Activated CD4-positive, alpha-beta T cell treated with anti-CD3 and anti-CD28 coated beads for 36 hours (primary cell): ENCODE measurements at places on chromosomes 6 and 20. TPM values are rescaled to one million over a fixed set of nuclear protein-coding genes. Genes with fewer than 3 reads are reported as not detected.
A peak's percentile ranks its signal among the peaks of the same experiment; 100 is the strongest.

The KCNB1 gene
- total RNA-seq = not detected

The TMEM14C gene
- 67.6 TPM for total RNA-seq

The ZSCAN23 gene
- total RNA-seq = 1.9 TPM

The MEI4 gene
- total RNA-seq = not detected

The VARS1 gene
- 169 TPM for total RNA-seq

DNA sequence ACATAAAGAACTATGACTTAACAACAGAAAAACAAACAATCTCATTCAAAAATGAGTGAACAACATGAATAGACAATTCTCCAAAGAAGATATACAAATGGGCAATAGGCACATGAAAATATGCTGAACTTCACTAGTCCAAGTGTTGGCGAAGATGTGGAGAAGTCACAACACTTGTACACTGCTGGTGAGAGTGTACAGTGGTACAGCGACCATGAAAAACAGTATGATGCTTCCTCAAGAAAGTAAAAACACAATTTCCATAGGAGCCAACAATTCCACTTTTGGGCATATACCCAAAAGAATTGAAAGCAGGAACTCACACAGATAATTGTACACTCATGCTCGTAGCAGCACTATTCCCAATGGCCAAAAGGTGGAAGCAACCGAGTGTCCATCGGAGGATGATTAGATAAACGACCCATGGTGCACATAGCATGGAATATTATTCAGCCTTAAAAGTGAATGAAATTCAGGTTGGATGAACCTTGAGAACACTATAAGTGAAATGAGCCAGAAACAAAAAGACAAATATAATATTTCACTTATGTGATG lies 6.6 kb downstream of the HLA-F start:
- peaks cover 60% of the 10 kb centered on the region for H3K4me1 ChIP-seq
- peaks cover 39% of the 10 kb centered on the region for H3K36me3 ChIP-seq
- no peaks in the 10 kb centered on the region for H3K27me3 ChIP-seq
- no peak for DNase-seq
- H3K27ac ChIP-seq = no peak overlapping the region
- no peak overlapping the region for H3K4me3 ChIP-seq

GRCh38 chr20:35478804-35479472 lies 23.5 kb downstream of the CEP250 start:
- H3K36me3 ChIP-seq = peaks cover 22% of the 10 kb centered on the region
- peak; percentile 39 for DNase-seq
- no peak overlapping the region for H3K4me3 ChIP-seq
- H3K4me1 ChIP-seq = no peaks in the 10 kb centered on the region
- H3K27me3 ChIP-seq = no peaks in the 10 kb centered on the region

GRCh38 chr6:8157839-8158238 lies 55.5 kb upstream of the EEF1E1 start:
- no peak for DNase-seq
- no peak overlapping the region for H3K4me3 ChIP-seq
- H3K27ac ChIP-seq = no peak overlapping the region
- H3K36me3 ChIP-seq = no peaks in the 10 kb centered on the region
- H3K27me3 ChIP-seq = peaks cover 20% of the 10 kb centered on the region
- H3K4me1 ChIP-seq = no peaks in the 10 kb centered on the region

- no peak overlapping the region for H3K27ac ChIP-seq
- no peaks in the 10 kb centered on the region for H3K36me3 ChIP-seq
- no peaks in the 10 kb centered on the region for H3K27me3 ChIP-seq
- no peak for DNase-seq
These were observed 198.1 kb downstream of the DLL1 start for GRCh38 chr6:170092826-170093225.

DNA sequence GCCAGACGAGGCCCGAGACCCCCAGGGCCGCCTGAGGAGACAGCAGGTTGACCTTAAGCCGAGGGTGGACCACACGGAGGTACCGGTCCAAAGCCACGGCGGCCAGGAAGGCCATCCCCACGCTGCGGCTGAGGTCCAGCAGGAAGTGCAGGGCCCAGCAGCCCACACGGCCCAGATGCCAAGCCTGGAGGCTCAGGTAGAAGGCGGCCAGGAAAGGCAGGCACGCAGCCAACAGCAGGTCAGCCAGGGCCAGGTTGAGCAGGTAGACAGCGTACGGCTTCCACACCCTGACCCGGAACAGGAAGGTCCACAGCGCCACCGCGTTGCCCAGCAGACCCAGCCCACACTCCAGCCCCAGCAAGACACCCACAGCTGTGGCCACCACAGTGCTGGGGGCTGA lies 366 bp downstream of the GPR31 start:
- no peak overlapping the region for H3K27ac ChIP-seq
- no peak overlapping the region for H3K4me3 ChIP-seq
- DNase-seq = no peak
- H3K4me1 ChIP-seq = peaks cover 13% of the 10 kb centered on the region

GRCh38 chr6:39309942-39310531 lies 4.2 kb downstream of the KCNK17 start:
- H3K27me3 ChIP-seq = peaks cover 25% of the 10 kb centered on the region
- H3K4me3 ChIP-seq = no peak overlapping the region
- peaks cover 4% of the 10 kb centered on the region for H3K4me1 ChIP-seq
- no peak overlapping the region for H3K27ac ChIP-seq
- no peaks in the 10 kb centered on the region for H3K36me3 ChIP-seq

GRCh38 chr6:70668499-70668812 lies 773 bp downstream of the SMAP1 start:
- DNase-seq = no peak
- peak overlapping the region; percentile 88 for H3K27ac ChIP-seq
- peaks cover 58% of the 10 kb centered on the region for H3K4me1 ChIP-seq
- H3K36me3 ChIP-seq = peaks cover 7% of the 10 kb centered on the region
- peak overlapping the region; percentile 95 for H3K4me3 ChIP-seq

DNA sequence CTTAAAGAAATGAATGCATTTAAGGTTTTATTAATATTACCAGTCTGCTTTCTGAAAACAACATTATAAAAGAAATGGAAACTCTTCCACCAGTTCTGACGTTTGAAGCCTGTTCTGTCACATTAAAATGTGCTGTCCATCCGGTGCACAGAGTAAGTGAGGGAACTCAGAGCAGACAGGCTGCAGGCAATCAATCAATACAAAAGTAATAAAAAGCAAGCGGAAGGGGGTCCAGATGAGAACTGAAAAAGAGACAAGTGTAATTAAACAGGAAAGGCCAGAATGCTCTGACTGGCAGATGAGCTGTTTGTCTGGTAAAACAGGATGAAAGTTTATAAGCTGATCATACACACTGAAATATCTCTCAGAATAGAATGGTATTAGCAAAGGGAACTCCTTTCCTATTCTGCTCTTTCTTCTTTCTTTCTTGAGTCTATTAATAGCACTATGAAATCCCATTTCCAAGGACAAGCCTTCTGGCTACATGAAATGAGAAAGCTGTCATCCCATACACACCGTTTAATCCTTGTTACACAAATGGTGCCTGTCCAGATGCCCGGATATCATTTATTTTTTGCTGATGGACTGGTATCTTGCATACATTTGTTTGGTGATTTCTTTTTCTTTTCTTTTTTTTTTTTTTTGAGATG lies 94.3 kb downstream of the RAMACL start:
- H3K4me1 ChIP-seq = peaks cover 25% of the 10 kb centered on the region
- H3K27ac ChIP-seq = no peak overlapping the region
- H3K4me3 ChIP-seq = no peak overlapping the region
- peaks cover 9% of the 10 kb centered on the region for H3K36me3 ChIP-seq
- DNase-seq = no peak

DNA sequence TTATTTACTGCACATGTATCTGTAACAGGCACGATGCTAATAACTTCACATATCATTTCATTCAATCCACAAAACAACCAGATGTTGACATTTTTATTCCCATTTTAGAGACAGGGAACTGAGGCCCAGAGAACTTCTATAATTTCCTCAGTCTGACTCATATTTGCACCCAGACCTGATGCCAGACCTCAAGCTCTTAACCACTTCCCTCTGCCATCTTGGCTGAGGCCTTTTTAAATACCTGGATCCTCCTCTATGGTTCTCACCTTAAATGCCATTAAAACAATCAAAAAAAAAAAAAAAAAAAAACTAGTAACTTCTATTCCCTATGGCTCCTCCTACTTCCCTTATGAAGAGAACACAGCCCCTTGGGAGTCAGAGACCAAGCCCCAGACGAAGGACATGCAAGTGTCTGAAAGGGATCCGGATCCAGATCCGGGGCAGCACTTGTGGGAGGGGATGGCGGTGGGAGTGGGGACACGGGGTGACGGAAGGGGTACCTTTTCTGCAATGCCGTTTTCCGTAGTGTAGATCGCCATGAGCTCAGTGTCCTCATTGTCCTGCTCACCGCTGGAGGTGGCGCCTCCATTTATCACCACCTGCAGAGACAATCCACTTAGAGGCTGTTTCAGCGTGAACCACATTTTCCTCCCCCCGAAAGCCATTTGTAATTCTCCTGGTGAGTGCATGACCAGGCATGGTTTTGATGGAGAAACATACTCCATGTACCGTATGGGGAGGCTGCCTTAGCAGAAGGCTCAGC lies 88.7 kb downstream of the SLC23A2 start:
- peaks cover 23% of the 10 kb centered on the region for H3K36me3 ChIP-seq
- no peak overlapping the region for H3K27ac ChIP-seq
- DNase-seq = peak; percentile 8
- peaks cover 13% of the 10 kb centered on the region for H3K4me1 ChIP-seq
- H3K27me3 ChIP-seq = no peaks in the 10 kb centered on the region

GRCh38 chr20:59117526-59117925 lies 46.1 kb upstream of the ZNF831 start:
- no peak overlapping the region for H3K27ac ChIP-seq
- no peak overlapping the region for H3K4me3 ChIP-seq
- H3K27me3 ChIP-seq = no peaks in the 10 kb centered on the region
- DNase-seq = no peak
- peaks cover 9% of the 10 kb centered on the region for H3K36me3 ChIP-seq

DNA sequence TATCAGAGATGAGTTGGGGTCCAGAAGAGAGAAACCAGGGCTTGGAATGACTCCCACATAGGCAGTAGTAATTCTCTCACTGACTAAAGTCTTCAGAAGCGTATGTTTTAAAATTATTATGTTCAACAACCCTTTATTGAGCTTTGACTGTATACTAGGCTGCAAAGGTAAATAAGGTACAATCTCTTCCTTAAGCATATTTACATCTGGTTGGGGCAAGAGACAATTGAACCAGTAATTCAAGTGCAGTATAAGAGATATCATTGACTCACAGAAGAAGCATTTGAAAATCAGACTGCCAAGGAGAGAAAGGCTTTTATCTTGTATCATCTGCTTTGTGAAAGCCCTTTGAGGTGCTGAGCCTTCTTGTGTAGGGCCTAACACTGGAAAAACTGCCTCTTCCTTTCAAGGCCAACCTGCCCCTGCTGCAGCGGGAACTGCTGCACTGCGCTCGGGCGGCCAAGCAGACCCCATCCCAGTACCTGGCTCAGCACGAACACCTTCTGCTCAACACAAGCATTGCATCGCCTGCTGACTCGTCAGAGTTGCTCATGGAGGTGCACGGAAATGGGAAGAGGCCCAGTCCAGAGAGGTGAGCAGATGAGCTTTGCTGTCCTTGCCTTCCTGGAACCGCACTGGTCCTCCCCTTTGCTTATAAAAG lies 39.3 kb upstream of the C20orf144 start:
- H3K36me3 ChIP-seq = peaks cover 26% of the 10 kb centered on the region
- no peak for DNase-seq
- H3K27ac ChIP-seq = no peak overlapping the region
- H3K27me3 ChIP-seq = no peaks in the 10 kb centered on the region
- H3K4me1 ChIP-seq = peaks cover 16% of the 10 kb centered on the region

DNA sequence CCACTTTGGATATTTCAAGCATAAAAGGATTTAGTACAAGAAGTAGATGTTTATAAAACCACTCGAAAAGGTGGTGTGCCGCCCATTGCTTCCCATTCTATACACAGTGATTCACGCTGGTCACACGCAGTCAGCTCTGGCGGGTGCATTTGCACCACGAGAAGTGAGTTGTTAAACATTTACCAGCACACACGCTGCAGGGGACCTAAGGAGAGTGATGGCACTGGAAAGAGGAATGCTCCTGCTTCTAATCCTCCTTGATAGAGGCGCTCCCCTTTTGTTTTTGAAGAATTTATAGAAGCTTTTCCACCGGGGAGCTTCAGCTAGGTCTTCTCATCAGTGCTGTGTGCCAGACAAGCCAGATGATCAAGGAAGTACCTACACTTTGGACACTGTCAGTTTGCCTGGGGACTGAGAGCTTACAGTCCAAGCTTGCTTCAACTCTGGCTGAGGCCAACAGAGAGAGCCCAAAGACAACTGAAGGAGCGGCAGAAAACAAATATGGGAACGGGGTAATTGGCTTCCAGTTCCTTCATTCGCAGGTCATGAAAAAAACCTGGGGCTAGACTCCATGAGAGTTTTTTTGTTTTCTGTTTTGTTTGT lies 31.2 kb downstream of the MUC22 start:
- DNase-seq = no peak
- no peak overlapping the region for H3K4me3 ChIP-seq
- no peaks in the 10 kb centered on the region for H3K36me3 ChIP-seq
- H3K27ac ChIP-seq = no peak overlapping the region
- H3K4me1 ChIP-seq = peaks cover 2% of the 10 kb centered on the region

DNA sequence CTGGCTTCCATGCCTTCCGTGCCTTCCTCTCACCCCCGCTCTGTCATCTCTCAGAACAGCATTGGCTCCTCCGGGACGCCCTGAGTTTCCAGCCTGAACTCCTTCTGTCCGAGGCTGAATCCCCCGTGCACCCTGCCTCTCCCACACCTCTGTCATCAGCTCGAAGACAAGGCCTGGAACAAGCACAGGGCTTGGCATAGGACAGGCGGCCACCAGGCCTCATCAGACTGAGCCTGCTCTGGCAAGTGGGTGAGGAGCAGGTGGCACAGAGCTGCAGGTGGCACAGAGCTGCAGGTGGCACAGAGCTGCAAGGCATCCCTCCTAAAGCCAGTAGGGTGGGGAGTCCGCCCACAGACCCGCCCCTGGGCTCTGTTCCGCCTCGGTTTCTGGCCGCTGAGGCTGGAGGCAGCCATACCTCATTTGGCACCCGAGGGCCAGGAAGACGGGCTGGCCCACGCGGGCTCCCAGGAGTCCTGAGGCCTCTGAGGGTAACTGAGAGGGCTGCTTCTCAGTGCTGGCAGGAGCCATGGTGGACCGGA lies 60.2 kb downstream of the EZR start:
- no peaks in the 10 kb centered on the region for H3K4me1 ChIP-seq
- no peak overlapping the region for H3K27ac ChIP-seq
- H3K4me3 ChIP-seq = no peak overlapping the region
- no peak for DNase-seq

- DNase-seq = no peak
- H3K27me3 ChIP-seq = no peaks in the 10 kb centered on the region
- H3K27ac ChIP-seq = peak overlapping the region; percentile 11
- H3K4me1 ChIP-seq = peaks cover 35% of the 10 kb centered on the region
These were observed 24.4 kb upstream of the PRND start for GRCh38 chr20:4697189-4697830.

DNA sequence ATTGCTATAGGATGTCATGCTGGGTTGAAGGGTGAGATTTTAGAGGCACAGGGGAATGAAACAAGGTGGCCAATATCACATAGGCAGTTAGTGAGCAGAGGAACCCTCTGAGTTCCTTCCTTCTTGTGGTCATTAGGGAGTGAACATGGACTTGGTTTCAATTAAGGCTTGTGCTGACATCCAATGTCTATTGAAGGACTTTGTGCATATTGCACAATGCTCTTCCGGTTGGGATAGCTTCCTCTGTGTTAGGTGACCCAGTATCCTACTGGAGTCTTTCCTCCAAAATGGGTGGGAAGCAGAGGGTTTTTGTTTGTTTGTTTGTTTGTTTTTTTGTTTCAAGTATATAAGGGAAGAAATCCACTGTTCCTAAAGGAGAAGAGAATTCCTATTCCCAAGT lies 98.5 kb downstream of the HDGFL1 start:
- H3K27ac ChIP-seq = no peak overlapping the region
- H3K4me1 ChIP-seq = no peaks in the 10 kb centered on the region
- no peaks in the 10 kb centered on the region for H3K27me3 ChIP-seq
- no peaks in the 10 kb centered on the region for H3K36me3 ChIP-seq

GRCh38 chr20:33833333-33833732 lies 22.2 kb downstream of the CHMP4B start:
- no peak overlapping the region for H3K4me3 ChIP-seq
- no peak for DNase-seq
- peaks cover 29% of the 10 kb centered on the region for H3K36me3 ChIP-seq
- H3K27ac ChIP-seq = peak overlapping the region; percentile 1
